Activated naive CD4-positive, alpha-beta T cell (primary cell): ENCODE measurements at places on chromosomes 2 and 18.

GRCh38 chr2:31269087-31269486 is 35.1 kb downstream of the EHD3 start:
- no peak for DNase-seq

- no peak for DNase-seq
Observed at GRCh38 chr2:178008636-178009289, 63.8 kb downstream of the PDE11A start.

- DNase-seq, result no peak
Observed at GRCh38 chr2:9225806-9226205, 19.2 kb downstream of the ASAP2 start.

GRCh38 chr2:133271105-133271504 is 297.2 kb downstream of the NCKAP5 start:
- DNase-seq, result no peak
